ENCODE measurements at places on chromosomes 16 and 17. TPM values are rescaled to one million over a fixed set of nuclear protein-coding genes. Genes with fewer than 3 reads are reported as not detected.
A peak's percentile ranks its signal among the peaks of the same experiment; 100 is the strongest.

GRCh38 chr16:84913315-84913714 is 93.5 kb downstream of the CRISPLD2 start:
- peaks cover 20% of the 10 kb centered on the region for H3K4me1 ChIP-seq
- H3K36me3 ChIP-seq: no peaks in the 10 kb centered on the region

GRCh38 chr16:50156590-50156989 is 3.5 kb downstream of the TENT4B start:
- H3K4me3 ChIP-seq: no peak overlapping the region
- H3K27ac ChIP-seq: no peak overlapping the region
- no peaks in the 10 kb centered on the region for H3K27me3 ChIP-seq

SBK1 gene
- 1.9 TPM for total RNA-seq

- H3K4me1 ChIP-seq: peaks cover 24% of the 10 kb centered on the region
- H3K27me3 ChIP-seq: peaks cover 3% of the 10 kb centered on the region
- no peak overlapping the region for H3K4me3 ChIP-seq
- H3K36me3 ChIP-seq: no peaks in the 10 kb centered on the region
- DNase-seq: no peak
Observed at GRCh38 chr16:66408163-66409048, 18.7 kb upstream of the BEAN1 start.

- H3K27me3 ChIP-seq: no peaks in the 10 kb centered on the region
- H3K36me3 ChIP-seq: no peaks in the 10 kb centered on the region
- DNase-seq: no peak
Observed at GRCh38 chr16:6266703-6267102, 1065.9 kb upstream of the RBFOX1 start.

DNA sequence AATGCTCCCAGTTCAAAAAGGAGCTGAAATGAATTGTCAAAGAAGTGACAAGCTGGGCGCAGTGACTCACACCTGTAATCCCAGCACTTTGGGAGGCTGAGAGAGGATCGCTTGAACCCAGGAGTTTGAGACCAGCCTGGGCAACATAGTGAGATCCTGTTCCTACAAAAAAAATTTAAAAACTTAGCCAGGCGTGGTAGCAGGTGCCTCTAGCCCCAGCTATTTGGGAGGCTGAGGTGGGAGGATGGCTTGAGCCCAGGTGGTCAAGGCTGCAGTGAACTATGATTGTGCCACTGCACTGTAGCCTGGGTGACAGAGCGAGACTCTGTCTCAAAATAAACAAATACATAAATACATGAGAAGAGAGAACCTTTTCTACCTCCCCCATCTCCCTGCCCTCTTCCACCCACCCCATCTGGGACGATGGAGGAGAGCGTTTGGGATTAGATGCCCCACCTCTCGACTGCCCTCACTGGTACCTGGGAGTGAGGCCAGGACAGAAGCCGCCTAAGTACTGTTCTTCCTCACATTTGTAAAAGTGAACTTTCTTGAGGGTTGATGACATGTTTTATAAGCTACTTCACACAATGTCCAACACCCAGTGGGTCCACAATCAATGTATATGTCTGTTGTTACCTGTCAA is 2.4 kb downstream of the IL4R start:
- DNase-seq: no peak
- H3K27ac ChIP-seq: peak overlapping the region; percentile 99
- H3K36me3 ChIP-seq: peaks cover 6% of the 10 kb centered on the region
- no peaks in the 10 kb centered on the region for H3K27me3 ChIP-seq

DNA sequence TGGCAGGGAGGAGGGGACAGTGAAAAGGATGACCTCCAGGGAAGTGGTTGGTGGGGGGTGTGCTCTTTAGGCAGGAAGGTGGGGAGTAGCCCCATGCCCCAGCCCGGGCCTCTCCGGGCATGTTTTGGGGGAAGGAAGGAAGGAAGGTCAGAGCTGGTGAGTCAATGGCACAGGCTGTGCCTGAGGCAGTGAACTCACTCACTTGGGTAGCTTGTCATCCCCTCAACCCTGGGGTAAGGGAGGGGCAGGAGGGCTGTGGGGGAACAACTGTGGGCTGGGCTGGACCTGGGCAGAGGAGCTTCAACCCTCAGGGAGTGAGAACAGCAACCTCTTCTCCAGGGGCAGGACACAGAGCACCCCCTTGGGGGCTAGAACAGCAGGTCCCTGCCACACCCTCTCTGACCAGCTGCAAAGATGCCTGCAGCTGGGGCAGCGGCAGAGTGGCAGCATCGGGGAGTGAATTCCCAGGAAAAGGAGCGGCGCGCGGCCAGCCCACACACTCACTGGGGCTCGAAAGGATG is 6.3 kb downstream of the CSF3 start:
- peaks cover 49% of the 10 kb centered on the region for H3K36me3 ChIP-seq
- H3K4me1 ChIP-seq: peaks cover 69% of the 10 kb centered on the region
- DNase-seq: no peak
- no peak overlapping the region for H3K4me3 ChIP-seq

- no peaks in the 10 kb centered on the region for H3K36me3 ChIP-seq
- peak overlapping the region; percentile 60 for H3K4me3 ChIP-seq
- DNase-seq: no peak
- peak overlapping the region; percentile 51 for H3K27ac ChIP-seq
- H3K4me1 ChIP-seq: peaks cover 31% of the 10 kb centered on the region
Observed at GRCh38 chr17:50634915-50635731, 442 bp downstream of the ABCC3 start.

- H3K27ac ChIP-seq: no peak overlapping the region
- DNase-seq: no peak
- no peaks in the 10 kb centered on the region for H3K4me1 ChIP-seq
- no peaks in the 10 kb centered on the region for H3K27me3 ChIP-seq
- no peak overlapping the region for H3K4me3 ChIP-seq
Observed at GRCh38 chr17:76336756-76337412, 16.8 kb downstream of the PRPSAP1 start.

PIMREG gene
- total RNA-seq: 0.26 TPM

DNA sequence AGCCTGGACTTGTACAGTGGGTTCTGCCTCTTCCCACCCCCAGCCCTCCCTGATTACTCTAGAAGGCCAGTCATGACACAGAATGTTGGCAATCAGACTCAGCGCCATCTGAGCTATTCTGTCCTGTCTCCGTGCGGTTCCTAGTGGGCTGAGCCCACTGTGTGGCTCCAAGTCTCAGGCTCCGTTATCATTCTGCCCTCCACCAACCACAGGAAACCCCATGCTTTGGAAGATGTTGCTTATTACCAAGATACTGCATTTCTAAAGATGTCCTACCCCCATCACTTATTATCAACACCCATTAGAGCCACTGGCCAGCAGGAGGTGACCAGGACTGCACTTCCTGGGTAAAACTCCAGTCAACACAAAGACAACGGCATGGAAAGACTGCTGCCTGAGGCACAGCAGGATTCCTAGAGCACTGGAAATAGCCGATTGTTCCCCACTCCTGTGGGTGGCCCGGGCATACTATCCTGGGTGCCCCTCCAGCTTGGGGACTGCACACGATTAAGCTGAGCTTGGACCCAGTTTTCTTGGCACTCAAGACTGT is 133.6 kb downstream of the AATF start:
- H3K27me3 ChIP-seq: no peaks in the 10 kb centered on the region
- no peak for DNase-seq
- H3K36me3 ChIP-seq: peaks cover 19% of the 10 kb centered on the region
- H3K4me3 ChIP-seq: no peak overlapping the region
- H3K27ac ChIP-seq: no peak overlapping the region
- H3K4me1 ChIP-seq: no peaks in the 10 kb centered on the region

Measured in upper lobe of right lung (tissue), 1 donor.